ENCODE measurements at places on chromosomes 16 and 17. TPM values are rescaled to one million over a fixed set of nuclear protein-coding genes. Genes with fewer than 3 reads are reported as not detected.

The EPN3 gene
- 5.4 TPM for polyA plus RNA-seq

The RSKR gene
- 0.54 TPM for polyA plus RNA-seq

The ACAP1 gene
- polyA plus RNA-seq = 43.5 TPM

The CHST5 gene
- 37.7 TPM for polyA plus RNA-seq

The FOXC2 gene
- 0.13 TPM for polyA plus RNA-seq

The ABCA9 gene
- 2.4 TPM for polyA plus RNA-seq

The TAT gene
- 0.22 TPM for polyA plus RNA-seq

The ITGAX gene
- polyA plus RNA-seq = 0.27 TPM

The TANC2 gene
- 8.5 TPM for polyA plus RNA-seq
